NCI-H345 (cell line): ENCODE measurements at places on chromosomes 5 and 9.

- DNase-seq: no peak
Measured at GRCh38 chr9:34219421-34219820, 40.6 kb downstream of the UBAP1 start.

DNA sequence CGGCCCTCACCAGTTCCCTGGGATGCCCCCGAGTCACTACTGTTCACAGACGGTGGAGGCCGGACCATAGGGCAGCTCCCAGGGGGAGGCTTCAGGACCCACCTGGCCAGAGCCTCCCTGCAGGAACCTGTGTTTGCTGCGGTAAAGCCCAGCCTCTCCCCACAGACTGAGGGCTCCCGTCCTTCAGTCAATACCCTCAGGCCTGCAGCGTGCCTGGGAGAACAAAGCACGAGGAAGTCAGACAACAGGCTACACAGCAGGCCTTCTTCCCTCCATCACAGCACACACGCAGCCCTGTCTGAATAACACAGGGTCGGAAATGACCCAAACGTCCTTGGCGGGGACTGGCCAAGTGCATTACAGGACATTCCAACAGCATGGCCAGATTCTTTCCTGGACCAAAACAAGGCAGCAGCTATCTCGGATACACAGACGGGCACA is 34.4 kb downstream of the COL23A1 start:
- DNase-seq: peak; percentile 78

- no peak for DNase-seq
Measured at GRCh38 chr5:54870271-54870670, 115.1 kb downstream of the ESM1 start.

- DNase-seq: no peak
Measured at GRCh38 chr9:115155037-115155436, 37.1 kb upstream of the TNC start.

DNA sequence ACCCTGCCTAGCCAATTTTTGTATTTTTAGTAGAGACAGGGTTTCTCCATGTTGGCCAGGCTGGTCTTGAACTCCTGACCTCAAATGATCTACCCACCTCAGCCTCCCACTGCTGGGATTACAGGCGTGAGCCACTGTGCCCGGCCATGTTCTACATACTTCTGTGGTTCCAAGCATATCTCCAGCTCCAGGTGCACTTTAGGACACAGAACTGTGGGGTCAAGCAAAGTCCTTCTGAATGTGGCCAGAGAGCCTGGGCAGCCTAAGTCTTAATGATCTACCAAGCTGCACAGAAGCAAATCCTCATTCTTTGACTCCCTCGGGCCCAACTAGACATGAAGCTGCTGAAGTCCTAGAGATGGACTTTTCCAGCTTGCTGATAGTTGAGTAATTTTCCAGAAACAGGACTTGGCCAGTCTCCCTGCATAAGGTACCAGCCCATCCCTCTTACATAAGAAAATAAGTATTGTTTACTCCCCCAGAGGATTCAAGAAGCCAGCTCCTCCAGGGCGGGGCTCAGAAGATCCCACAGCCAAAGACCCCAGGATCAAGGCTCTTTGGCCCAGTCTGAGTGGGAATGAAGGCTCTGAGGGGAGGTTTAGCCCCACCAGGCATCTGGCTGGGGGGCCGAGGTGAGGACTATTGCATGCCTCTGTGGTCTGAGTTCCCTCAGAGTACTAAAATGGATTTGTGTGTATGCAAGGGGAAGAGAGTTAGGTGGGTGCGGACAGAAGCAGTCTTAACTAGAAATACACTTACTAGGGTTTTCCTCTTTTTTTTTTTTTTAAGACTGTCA is 8.7 kb downstream of the CLTB start:
- DNase-seq: no peak

- peak; percentile 76 for DNase-seq
Measured at GRCh38 chr9:109440797-109441287, 57.3 kb downstream of the PTPN3 start.

GRCh38 chr9:132798817-132799790 is 79.0 kb downstream of the AK8 start:
- peak; percentile 74 for DNase-seq

DNA sequence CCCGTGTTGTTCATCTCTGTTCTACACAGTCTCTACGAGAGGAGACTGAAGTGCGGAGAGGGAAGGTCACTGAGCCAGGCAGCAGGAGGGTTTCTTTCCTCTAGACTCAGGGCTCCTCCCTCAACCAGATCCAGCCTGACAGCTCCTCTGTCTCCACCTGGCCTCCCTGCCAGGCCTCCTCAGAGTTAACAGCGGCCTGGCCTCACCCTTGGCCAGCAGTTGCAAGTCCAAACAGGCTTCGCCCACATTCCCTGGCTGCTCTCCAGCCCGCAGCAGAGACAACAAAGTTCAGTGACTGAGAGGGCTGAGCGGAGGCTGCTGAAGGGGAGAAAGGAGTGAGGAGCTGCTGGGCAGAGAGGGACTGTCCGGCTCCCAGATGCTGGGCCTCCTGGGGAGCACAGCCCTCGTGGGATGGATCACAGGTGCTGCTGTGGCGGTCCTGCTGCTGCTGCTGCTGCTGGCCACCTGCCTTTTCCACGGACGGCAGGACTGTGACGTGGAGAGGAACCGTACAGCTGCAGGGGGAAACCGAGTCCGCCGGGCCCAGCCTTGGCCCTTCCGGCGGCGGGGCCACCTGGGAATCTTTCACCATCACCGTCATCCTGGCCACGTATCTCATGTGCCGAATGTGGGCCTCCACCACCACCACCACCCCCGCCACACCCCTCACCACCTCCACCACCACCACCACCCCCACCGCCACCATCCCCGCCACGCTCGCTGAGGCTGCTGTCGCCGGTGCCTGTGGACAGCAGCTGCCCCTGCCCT is at the start of gene HRCT1:
Gene HRCT1, plus strand, starts transcription at position 291 of the 768 bp plus-strand sequence. Its CDS starts 86 bp downstream, at position 377.
- peak; percentile 72 for DNase-seq

GRCh38 chr9:131943351-131943841 is 136.3 kb downstream of the MED27 start:
- DNase-seq: no peak

GRCh38 chr5:15722305-15722704 is 222.3 kb downstream of the FBXL7 start:
- DNase-seq: no peak

DNA sequence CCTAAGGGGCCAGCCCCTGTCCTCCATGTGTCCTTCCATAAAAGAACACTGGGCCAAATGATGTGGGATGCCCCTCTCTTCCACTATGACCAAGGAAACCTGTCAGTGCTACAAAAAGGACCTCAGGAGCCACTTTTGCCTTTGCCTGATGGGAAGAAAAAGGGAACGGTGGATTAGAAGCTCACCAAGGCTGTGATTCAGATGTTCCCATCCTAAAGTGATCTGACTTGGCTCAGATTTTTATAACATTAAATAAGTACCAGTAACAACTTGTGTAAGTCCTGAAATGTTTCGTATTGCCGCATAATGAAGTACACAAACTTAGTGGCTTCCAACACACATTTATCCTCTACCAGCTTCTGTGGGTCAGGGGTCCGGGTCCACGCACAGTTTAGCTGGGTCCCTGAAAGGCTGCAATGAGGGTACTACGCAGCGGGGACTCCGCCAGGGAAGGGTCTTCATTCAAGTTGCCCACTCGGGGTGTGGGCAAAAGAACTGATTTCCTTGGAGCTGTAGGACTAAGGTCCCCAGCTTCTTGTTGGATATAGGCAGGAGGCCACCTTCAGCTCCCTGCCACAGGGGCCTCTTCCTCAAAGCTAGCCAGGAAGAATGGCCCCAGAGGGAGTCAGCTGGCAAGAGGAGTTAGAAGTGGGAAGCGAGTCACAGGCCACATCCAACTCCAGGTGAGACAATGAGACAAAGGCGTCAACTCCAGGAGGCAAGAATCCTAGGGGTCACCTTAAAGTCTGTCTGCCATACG is 60.4 kb downstream of the RAPGEF1 start:
- no peak for DNase-seq

- DNase-seq: no peak
Measured at GRCh38 chr9:131701789-131702337, 38.0 kb downstream of the RAPGEF1 start.

DNA sequence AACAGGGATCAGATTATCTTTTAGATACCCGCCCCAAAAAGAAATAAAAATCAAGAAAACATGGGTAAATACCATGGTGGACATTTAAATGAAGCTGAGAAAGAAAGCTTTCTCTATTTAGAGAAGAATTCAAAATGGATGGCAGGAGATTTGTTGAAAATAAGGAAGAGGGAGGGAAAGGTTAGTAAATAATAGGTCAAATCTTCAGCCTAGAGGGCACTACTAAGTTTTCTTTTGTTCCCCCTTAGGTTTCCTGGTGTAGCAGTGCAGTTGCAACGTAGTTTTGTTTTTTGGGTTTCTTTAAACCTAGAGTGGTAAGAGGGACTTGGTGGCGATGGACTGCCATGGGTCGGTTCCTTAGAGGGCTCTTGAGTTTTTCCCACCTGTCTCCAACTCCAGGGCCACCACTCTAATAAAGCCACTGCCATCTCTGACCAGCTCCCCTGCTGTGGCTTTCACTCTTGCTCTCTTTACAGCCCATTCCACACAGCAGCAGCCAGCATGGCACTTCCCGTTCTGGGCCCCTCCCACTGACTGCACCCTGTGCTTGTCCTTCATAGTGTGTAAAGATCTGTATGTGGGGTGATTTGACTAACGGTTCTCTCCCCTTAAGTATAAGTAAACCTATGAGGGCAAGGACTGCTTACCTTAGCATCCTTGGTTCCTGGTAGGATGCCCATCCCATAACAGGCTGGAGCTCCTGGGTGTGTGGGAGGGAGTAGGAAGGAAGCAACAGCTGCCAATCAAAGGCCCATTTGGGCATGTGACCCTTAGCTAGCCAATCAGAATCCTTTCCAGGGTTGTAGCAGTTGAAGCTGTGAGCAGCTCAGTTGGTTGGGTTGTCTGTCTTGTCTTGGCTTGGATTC is 118.3 kb downstream of the SLC1A3 start:
- no peak for DNase-seq

DNA sequence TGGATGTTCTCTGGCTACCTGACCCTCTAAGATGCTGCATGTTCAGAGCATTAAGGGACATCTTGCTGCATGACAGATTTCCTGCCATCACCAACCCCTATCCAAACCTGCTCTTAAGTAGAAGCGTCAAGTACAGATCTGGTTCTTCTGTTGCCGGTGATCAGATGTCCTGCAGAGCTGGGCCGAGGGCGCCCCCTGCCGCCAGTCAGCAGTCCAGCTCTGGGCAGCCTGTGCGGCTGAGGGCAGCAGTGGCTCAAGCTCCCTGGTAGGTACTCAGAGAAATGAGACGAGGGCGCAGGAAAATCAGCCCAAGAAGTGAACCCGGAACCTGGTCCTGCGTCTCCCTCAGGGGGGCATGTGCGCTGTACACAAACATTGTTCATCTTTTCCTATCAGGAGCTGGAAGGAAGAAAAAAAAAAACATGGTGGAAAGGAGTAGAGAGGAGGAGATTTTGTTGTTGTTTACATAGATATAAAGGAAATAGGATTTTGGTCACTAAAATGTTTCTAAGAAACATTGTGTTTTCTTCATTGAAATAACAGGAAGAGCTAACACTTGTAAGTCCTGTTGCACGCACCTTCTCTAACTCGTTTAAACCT is 95.8 kb downstream of the CFAP90 start:
- DNase-seq: no peak

- DNase-seq: no peak
Measured at GRCh38 chr9:38720083-38720745, at the start of gene FAM240B. TSS of gene FAM240B (minus strand) at chr9:38720133. CDS start at chr9:38703999, 16,134 bp downstream.

GRCh38 chr9:129259375-129259774 is 81.3 kb upstream of the IER5L start:
- DNase-seq: no peak

GRCh38 chr9:27348785-27349697 is 52.1 kb upstream of the EQTN start:
- peak; percentile 57 for DNase-seq

- DNase-seq: no peak
Measured at GRCh38 chr5:160494451-160494850, 72.8 kb downstream of the PTTG1 start.

DNA sequence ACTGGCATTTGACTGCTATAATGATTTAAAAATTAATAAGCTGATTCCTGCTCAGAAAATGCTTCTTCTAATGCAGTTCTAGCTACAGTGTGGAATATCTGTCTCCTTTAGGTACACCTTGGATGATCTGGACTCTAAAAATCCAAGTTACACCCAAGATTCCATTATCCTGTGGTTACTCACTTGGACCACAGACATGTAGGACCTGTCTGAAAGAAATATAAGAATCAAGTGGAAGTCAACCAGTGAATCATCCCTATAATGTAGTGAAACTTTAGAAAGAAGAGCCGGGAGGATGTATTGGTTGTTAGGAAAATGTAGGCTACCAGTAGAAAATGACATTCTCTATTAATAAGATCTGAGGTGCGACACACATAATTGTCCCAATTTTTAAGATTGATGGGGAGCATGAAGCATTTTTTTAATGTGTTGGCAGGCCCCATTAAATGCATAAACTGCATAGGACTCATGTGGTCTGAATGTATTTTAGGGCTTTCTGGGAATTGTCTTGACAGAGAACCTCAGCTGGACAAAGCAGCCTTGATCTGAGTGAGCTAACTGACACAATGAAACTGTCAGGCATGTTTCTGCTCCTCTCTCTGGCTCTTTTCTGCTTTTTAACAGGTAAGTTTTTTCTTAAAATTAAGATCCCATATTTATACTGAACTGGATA is at the start of gene SPINK6:
Gene SPINK6, plus strand, starts transcription at position 512 of the 673 bp plus-strand sequence. Its CDS starts 55 bp downstream, at position 567.
- no peak for DNase-seq

- DNase-seq: no peak
Measured at GRCh38 chr9:101480386-101480785, 44.8 kb upstream of the ALDOB start.

DNA sequence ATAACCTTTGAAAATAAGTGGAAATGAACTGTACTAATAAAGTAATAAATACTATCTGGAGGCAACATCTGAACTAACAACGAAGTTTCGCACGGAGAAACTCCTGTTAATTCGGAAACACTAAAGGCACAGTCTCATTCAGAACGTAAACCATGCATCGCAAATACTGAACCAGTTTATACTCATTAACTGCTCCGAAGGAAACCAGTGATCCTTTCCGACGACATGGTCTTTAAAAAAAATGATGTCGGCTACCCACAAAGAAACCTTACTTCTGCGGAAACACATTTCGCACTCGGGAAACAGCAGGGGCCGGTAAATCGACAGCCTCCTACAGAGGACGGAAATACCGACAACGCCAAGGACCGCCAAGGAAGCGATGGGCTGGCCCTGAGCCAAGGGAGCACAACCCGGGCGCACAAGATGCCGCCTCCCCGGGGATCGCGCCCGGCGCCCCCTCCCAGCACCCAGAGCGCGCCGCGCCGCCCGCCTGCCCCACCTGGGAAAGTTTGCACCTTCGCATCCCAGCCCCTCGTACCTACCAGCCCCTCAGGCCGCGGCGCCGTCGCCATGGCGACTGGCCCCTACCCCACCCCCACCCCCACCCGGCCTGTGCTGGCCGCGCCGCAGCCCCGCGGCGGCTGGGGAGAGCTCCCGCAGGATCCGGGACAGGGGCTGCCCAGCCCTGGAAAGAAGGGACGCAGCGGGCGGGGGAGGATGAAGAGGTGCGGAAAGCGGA is 732 bp downstream of the PRKAA1 start:
- peak; percentile 63 for DNase-seq

DNA sequence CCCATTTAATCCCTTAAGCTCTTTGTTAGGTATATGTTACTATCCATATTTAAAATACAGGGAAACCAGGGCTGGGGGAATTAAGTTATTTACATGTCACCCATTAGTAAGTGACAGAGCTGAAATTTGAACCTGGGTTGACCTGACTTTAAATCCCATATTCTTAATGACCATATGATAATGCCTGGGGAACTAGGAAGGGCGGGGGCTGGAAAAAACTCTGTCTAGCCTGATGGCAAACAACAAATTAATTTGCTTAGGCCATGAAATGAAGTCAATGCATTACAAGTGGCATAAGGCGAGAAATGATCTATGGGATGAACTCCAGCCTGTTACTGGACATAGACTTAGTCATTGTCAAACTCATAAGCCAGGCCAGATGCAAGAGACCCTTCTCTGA is 325.7 kb upstream of the WWC1 start:
- DNase-seq: no peak

GRCh38 chr5:2505217-2505616 is 246.3 kb downstream of the IRX2 start:
- no peak for DNase-seq
